ENCODE measurements at places on chromosomes 7 and 10. TPM values are rescaled to one million over a fixed set of nuclear protein-coding genes. Genes with fewer than 3 reads are reported as not detected.

DNA sequence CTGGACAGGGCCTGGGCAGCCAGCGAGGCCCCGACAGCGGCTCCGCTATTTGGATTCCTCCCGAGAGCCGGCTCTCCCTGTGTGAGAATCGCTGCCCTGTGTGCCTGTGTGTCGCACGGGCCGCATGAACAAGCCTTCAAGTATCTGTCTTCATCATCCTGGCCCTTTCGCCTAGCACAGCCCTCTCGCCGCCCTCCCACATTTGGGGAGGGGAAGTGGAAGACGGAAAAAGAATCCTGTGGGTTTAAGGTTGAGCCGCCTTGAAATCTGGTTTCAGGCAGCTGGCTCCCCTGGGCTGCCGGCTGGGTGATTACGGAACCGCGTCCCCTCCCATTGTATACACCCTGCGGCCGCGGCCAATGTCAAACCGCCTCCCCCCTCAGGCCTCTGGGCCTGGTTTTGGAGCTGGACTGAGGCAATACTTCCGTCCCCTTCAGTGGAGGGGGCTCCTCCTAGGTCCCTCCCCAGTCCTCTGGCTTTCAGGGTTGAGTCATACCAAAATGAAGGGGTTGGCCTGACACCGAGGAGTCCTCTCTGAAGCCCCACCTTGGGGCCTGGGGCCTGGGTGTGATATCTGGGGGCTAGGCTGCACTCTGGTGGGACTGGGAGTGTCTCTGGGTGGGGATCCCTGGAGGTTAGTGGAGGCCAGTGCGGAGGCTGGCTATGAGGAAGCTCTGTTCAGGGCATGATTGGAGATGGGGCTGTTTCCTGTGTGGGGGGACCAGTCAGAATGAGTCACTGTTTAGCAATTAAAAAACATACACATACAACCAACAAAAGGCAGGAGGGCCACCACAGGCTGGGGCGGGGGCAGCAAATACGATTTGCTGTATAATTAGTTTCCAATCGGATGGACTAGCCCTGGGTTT, 1.7 kb downstream of the TRIM8 start:
- DNase-seq, result peak; percentile 96

GRCh38 chr10:130740166-130740565, 571.4 kb downstream of the TCERG1L start:
- DNase-seq, result no peak

The ASAH2B gene
- 4.4 TPM for total RNA-seq

The DOCK4 gene
- 13.5 TPM for total RNA-seq

The MYO1G gene
- 0.91 TPM for total RNA-seq

All from right cardiac atrium (tissue), 5 donors.